Neuronal stem cell (in vitro differentiated cells): ENCODE measurements at places on chromosomes 5 and 9.
A peak's percentile ranks its signal among the peaks of the same experiment; 100 is the strongest.

DNA sequence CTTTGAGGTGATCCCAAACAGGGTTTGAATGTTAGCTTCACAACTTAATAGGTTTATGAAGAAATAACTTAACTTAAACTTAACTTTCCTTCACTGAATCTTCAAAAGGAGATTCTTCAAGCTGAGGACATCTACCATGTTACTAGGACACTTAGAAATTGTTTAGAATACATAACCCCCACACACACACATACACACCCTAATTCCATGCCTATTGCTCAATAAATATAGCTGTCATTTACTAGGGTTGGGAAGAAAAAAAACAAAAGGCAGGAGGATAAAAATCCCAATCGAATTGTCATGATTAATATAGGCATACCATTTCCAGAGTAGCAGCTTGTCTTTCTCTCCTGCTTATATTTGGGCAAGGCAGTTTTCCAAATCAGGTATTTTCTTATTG is 68.3 kb downstream of the ALDH1A1 start:
- H3K27me3 ChIP-seq = peaks cover 3% of the 10 kb centered on the region
- H3K36me3 ChIP-seq = no peaks in the 10 kb centered on the region
- DNase-seq = no peak

DNA sequence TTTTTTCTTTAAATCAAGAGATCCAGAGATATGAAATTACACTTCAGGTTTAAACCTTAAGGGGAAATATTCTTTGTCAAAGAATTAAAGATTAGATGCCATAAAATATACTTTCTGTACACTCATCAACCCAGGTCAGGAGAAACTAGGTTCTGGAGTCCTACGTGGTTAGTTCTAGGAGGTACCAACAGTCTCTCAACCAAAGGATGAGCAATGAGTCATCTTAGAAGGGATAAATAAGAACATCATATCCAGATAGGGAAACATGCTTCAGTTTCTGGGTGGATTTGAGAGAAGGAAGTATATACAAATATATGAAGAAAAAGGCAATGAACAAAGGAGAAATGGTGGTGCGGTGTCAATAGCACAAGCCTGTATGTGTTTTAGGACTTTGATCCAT is 98.2 kb downstream of the CSNK1G3 start:
- H3K36me3 ChIP-seq = peaks cover 61% of the 10 kb centered on the region
- H3K4me3 ChIP-seq = no peak overlapping the region
- H3K4me1 ChIP-seq = no peaks in the 10 kb centered on the region
- no peak for DNase-seq
- H3K27me3 ChIP-seq = no peaks in the 10 kb centered on the region
- H3K27ac ChIP-seq = no peak overlapping the region

DNA sequence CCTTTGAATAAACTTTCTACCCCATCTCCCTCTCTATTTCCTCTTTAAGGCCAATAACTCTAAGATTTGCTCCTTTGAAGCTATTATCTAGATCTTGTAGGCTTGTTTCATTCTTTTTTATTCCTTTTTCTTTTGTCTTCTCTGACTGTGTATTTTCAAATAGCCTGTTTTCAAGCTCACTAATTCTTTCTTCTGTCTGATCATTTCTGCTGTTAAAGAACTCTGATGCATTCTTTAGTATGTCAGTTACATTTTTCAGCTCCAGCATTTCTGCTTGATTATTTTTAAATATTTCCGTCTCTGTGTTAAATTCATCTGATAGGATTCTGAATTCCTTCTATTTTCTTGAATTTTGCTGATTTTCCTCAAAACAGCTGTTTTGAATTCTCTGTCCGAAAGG is 15.3 kb upstream of the LIX1 start:
- no peaks in the 10 kb centered on the region for H3K27me3 ChIP-seq
- peaks cover 29% of the 10 kb centered on the region for H3K36me3 ChIP-seq
- H3K27ac ChIP-seq = no peak overlapping the region

DNA sequence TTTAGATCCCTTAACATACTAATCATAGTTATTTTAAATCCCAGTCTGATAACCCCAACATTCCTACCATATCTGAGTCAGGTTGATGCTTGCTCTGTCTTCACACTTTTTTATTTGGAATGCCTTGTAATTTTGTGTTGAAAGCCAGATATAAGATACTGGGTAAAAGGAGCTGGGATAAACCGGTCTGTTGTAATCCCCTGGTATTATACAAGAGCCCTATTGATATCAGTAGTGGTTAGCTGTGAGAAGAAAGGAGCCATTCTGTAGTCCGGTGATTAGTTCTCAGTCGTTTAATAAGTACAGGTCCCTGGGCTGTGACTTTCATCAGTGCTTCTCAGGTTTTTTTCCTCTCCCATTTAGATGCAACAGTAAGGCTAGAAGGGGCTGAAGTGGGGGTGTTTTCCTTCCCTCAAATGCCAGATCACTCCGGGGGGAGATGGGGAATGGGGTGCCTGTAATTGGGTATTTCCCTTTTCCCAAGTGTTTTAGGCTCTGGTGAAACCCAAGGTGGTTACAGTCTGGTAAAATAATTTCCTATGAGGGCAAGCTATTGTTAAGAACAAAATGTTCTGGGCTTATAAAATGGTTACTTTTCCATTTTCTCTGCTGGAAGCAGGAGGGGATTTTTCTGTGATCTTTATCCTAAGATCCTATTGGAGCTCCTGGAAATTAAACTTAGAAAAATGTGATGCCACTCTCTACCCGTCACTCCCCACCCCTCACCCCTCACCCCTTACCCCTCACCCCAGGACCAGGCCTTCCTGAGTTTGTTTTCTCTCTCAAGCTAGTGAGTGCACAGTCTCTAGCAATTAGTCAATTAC is 72.7 kb downstream of the KCNN2 start:
- no peak for DNase-seq
- no peak overlapping the region for H3K27ac ChIP-seq
- no peak overlapping the region for H3K4me3 ChIP-seq
- H3K36me3 ChIP-seq = no peaks in the 10 kb centered on the region
- H3K27me3 ChIP-seq = no peaks in the 10 kb centered on the region

- no peaks in the 10 kb centered on the region for H3K36me3 ChIP-seq
- no peaks in the 10 kb centered on the region for H3K27me3 ChIP-seq
- H3K27ac ChIP-seq = no peak overlapping the region
- no peak overlapping the region for H3K4me3 ChIP-seq
Observed at GRCh38 chr5:95738834-95739233, 7.7 kb downstream of the RHOBTB3 start.

GRCh38 chr5:79959407-79959806 is 31.7 kb downstream of the MTX3 start:
- H3K4me1 ChIP-seq = peaks cover 11% of the 10 kb centered on the region
- no peak overlapping the region for H3K4me3 ChIP-seq
- no peaks in the 10 kb centered on the region for H3K27me3 ChIP-seq
- no peaks in the 10 kb centered on the region for H3K36me3 ChIP-seq

DNA sequence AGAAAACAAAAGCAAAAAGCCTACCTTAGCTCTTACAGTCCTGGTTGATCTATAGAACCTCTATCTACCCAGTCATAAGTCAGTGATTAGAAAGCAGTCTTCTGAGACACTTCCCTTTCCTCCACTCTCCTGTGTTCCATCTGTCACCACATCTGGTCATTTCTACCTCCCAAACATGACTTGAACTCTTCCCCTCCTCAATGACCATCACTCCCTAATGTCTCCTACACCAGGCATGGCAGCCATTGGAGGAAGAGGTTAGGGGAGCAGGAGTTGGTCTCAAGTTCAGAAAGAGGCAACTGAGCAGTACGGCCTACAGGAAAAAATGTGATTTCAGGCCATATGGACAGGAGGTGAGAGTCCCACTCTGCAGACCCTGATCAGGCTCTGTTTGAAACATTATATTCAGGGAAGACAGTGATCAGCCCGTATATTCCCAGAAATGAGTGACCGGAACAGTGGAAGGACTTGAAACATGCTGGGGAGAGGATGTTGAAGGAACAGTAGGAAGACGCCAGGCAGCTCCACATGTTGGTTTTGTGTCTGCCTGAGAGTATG is 12.0 kb downstream of the ABLIM3 start:
- no peaks in the 10 kb centered on the region for H3K27me3 ChIP-seq
- H3K36me3 ChIP-seq = no peaks in the 10 kb centered on the region
- DNase-seq = no peak
- H3K4me3 ChIP-seq = no peak overlapping the region
- H3K4me1 ChIP-seq = no peaks in the 10 kb centered on the region

DNA sequence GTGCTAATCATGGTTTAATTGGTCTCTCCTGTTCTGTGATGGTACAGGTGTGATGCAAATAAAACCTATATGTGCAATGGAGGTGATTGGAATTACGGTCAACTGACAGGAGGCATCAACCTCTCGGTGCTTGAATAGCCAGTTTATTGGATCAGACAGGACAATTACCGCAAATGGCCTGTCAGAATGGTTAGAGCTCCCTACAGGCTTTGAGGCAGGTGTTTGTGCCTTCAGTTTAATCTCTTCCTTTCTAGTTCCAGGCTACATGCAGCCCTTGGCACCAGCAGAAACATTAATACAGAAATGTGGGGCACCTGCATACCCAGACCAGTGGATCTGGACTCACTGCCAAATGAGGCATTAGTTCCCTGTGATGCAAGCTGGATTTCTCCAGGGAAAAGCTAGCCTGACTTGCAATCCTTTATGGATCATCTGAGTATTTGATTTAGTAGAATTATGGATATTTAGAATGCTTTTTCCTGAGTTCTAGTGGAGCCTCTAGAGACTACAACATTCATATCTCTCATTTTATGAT is 128.6 kb downstream of the MAT2B start:
- no peak overlapping the region for H3K27ac ChIP-seq
- DNase-seq = no peak
- H3K4me1 ChIP-seq = no peaks in the 10 kb centered on the region
- peaks cover 7% of the 10 kb centered on the region for H3K27me3 ChIP-seq

DNA sequence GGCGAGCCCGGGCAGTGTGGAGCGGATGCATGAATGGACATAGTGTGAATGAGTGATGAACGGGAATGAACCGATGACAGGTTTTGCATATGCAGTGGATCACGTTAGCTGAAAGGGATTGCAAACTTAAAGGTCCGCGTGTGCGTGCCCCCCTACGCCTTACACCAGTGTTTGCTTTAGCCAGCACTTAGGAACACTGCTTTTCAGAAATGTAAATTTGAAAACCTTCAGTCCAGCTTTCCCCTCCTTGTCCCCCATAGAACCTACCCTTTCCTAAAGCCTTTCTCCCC is 692 bp downstream of the PSAT1 start:
- H3K4me3 ChIP-seq = peak overlapping the region; percentile 83
- peak overlapping the region; percentile 76 for H3K27ac ChIP-seq
- peaks cover 36% of the 10 kb centered on the region for H3K36me3 ChIP-seq
- DNase-seq = no peak
- no peaks in the 10 kb centered on the region for H3K27me3 ChIP-seq
- H3K4me1 ChIP-seq = peaks cover 5% of the 10 kb centered on the region

GRCh38 chr5:156942064-156942463 is 21.0 kb downstream of the TIMD4 start:
- H3K4me1 ChIP-seq = peaks cover 2% of the 10 kb centered on the region
- H3K4me3 ChIP-seq = no peak overlapping the region
- no peak overlapping the region for H3K27ac ChIP-seq
- no peak for DNase-seq
- no peaks in the 10 kb centered on the region for H3K36me3 ChIP-seq
- H3K27me3 ChIP-seq = no peaks in the 10 kb centered on the region

DNA sequence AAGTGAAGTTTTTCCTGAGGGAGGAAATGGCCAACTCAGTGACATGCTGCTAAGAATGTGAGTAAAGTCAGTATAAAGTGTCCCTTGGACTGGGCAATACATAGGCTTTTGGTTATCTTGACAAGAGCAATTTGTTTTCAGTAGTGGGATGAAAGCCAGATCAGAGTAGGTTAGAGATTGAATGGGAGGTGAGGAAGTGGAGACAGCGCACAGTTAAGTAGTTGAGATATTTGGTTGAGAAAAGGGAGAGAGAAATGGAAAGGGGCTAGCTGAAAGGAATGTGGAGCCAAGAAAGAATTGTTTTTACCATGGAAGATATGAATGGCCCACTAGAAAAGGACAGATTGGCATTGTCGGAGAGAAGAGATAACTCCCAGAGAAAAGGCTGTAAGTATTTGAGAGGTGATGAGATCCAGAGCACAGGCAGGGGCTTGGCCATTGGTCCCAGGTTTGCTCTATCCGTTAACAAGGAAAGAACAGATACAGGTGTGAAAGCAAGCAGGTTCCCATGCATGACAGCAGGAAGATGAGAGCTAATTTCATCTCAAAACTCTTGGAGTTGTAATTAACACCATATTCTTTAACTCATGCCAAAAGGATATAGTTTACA is 392.0 kb downstream of the NR2F1-AS1 start:
- peaks cover 4% of the 10 kb centered on the region for H3K4me1 ChIP-seq
- no peaks in the 10 kb centered on the region for H3K27me3 ChIP-seq
- H3K36me3 ChIP-seq = no peaks in the 10 kb centered on the region
- no peak overlapping the region for H3K27ac ChIP-seq
- no peak overlapping the region for H3K4me3 ChIP-seq

DNA sequence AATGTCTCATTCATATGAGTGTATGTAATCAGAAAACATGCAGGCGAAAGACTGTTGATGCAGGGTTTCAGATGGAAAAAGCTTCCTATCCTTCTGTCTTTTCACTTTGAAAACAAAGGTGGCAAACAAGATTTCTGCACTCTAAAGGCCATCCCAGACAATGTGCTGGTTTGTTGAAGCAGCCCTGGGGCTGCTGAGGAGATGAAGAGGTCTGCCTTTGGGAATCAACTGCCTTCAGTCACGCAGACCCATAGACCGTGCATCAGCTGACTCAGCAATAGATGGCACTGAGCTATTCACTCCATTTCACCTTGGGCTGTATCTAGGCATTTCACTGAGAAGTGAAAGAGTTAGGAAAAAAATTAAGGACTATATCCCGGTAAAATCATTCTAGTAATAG is 60.5 kb upstream of the C5orf46 start:
- H3K27me3 ChIP-seq = no peaks in the 10 kb centered on the region
- peaks cover 2% of the 10 kb centered on the region for H3K36me3 ChIP-seq
- no peak overlapping the region for H3K27ac ChIP-seq

- no peak overlapping the region for H3K4me3 ChIP-seq
- H3K27ac ChIP-seq = no peak overlapping the region
- H3K27me3 ChIP-seq = no peaks in the 10 kb centered on the region
- DNase-seq = no peak
- no peaks in the 10 kb centered on the region for H3K36me3 ChIP-seq
Observed at GRCh38 chr5:57566914-57567313, 84.3 kb upstream of the ACTBL2 start.

GRCh38 chr5:59193616-59194319 is 610.9 kb downstream of the RAB3C start:
- H3K4me3 ChIP-seq = no peak overlapping the region
- H3K27me3 ChIP-seq = no peaks in the 10 kb centered on the region
- H3K27ac ChIP-seq = no peak overlapping the region
- DNase-seq = no peak
- no peaks in the 10 kb centered on the region for H3K36me3 ChIP-seq

- no peaks in the 10 kb centered on the region for H3K36me3 ChIP-seq
- DNase-seq = peak; percentile 17
Observed at GRCh38 chr9:2228132-2228531, 213.0 kb downstream of the SMARCA2 start.

DNA sequence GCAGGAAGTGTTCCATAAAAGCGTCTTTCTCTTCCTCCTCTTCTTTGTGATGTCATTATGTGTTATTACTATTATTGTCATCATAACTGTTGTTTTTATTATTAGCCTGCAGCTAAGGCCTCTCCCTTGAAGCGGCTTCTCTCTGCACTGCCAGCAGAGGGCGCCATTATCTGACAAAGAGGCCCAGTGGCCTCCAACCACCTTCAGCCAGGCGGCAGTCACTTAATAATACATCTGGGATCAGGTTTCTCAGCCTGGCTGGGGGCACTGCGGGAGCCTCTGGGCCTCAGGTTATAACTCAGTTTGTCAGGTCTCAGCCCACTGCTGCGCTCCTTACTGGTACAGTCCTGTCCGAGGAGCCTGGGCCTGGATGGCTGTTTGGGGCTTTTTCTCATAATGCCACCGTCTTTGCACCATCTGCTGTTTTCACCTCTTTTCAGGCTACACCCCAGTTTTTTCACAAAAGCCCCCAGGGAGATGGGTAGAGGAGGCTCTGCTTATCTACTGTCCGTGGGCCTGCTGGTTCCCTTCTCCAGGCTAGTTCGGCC is 281.9 kb downstream of the NSG2 start:
- no peaks in the 10 kb centered on the region for H3K27me3 ChIP-seq
- H3K27ac ChIP-seq = no peak overlapping the region
- H3K4me1 ChIP-seq = peaks cover 17% of the 10 kb centered on the region
- no peaks in the 10 kb centered on the region for H3K36me3 ChIP-seq
